Heart right ventricle (tissue), 16 donors: ENCODE measurements at places on chromosomes 12 and 14. TPM values are rescaled to one million over a fixed set of nuclear protein-coding genes. Genes with fewer than 3 reads are reported as not detected.

REP15 gene
- 8.1 TPM for total RNA-seq

DNA sequence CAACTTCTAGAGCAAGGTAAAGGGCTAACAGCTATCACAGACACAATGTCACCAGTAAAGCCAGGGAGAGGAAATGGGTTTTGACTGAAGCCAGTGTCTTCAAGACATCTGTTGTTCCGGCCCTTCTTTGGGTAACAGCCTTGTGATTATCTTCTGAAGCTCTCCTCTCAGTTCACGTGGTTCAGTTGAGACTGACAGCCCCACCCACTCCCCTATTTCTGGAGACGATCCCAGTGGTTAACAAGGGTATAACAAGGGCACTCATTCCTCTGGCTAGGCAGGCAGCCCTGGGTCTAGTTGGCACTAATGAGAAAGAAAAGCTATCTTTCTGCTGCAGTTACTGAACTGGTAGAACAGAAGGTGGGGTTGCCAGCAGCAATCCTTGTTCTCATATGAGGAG, 6.9 kb downstream of the GNPTAB start:
- DNase-seq, result peak; percentile 74

DNA sequence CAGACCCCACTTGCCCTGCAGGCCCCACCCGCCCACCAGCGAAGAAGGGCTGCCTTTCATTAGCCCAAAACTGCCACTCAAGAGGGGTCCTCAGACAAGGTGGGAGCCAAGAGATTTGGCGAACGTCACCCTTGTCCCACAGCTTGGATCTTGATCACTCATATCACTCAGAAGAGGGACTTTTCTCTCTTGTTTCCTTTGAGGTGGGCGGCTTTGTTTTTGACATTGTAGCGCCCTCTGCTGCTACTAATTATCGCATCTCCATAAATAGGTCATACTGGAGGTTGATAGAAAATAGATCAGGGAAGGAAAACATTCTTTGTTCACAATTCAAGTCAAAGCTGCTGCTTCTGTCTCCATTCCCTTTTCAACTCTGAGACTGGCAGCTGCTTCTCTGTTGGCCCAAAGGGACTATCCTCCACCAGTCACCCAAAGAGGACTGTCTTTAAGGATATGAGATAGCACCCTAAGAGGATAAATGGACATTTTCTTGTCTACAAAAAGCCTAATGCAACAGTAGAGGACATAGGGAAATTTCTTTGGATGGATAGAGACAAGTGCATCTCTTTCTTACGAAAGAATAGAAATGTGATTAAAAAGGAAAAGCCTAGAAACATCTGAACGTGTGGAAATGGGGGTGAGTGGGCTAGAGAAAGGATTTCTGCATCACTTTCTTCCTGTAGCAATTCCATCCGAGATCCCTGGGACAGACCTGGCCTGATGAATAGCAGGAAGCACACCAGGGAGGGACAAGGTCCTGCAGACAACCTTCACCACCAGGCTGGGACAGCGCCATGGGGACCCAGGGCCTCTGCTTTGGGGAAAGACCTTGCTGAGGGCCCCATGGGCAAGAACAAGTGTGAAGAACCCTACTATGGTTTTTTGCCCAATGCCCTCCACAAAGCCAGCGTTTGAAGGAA, 115.8 kb downstream of the DAD1 start:
- no peak for DNase-seq

GRCh38 chr12:120404271-120404670, 33.6 kb upstream of the COX6A1 start:
- DNase-seq, result no peak
